Cortex of kidney (tissue), 1 donor: ENCODE measurements at places on chromosomes 2 and 18.

GRCh38 chr18:75157381-75157780, 51.6 kb downstream of the PTGR3 start:
- DNase-seq = no peak

- DNase-seq = no peak
Observed at GRCh38 chr2:236928380-236929037, 157.2 kb upstream of the COPS8 start.

DNA sequence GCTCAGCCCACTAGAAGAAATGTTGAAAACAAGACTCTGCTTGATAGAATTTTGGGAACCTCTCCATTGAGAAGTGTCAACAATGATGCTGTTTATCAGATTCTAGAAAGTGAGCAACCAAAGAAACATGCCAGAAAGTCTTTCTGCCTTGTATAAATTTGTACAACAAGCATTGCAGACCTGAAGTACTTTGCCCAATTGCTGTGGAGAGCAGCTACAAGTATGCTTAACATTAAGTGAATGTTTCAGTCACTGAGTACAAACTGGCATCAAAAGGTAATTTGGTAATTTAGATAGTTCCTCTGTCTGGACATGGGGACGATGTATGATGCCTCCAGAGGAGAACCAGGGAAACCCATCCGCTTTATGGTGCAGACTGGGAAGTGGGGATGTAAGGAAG, 33.4 kb upstream of the SKA1 start:
- no peak for DNase-seq

GRCh38 chr2:127463155-127463991, 45.1 kb downstream of the PROC start:
- no peak for DNase-seq

DNA sequence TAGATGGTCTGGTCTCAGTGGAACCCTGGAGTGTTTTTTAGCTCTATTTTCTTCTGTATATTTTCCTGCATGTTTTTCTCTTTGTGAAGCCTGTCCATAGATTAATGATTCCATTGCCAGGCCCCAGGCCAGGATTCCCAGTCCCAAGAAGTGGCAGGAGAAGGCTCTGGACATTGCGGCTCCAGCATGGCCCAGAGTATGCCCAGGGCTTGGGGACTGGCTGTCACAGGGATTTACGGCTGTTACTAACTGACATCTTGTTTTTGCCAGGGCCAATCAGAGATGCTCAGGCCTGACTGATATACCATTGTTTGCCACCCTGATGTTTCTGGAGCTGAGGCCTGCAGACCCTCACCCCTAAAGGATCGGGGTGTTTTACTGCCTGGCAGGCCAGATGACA, 59.0 kb downstream of the PRKCE start:
- DNase-seq = no peak

DNA sequence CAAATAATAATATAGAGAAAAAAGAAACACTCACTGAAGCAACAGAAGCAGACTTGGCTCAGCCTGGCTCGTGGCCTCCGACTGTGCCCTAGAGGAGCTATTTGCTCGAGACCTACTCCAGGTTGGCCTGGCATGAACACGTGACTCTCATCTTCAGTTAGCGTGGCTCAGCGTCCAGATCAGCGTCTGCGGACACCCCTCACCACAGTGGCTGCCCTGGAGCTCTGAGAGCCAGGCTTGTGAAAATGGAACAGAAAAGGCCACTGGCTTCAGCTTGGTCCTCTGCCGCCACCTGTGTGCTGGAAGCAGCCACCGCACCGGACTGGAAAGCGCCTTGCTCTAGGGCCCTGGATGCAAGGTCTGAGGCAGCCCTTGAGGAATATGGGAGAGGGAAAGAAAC, 1184.0 kb upstream of the GYPC start:
- no peak for DNase-seq

GRCh38 chr18:7668392-7668791, 101.3 kb downstream of the PTPRM start:
- DNase-seq = no peak

DNA sequence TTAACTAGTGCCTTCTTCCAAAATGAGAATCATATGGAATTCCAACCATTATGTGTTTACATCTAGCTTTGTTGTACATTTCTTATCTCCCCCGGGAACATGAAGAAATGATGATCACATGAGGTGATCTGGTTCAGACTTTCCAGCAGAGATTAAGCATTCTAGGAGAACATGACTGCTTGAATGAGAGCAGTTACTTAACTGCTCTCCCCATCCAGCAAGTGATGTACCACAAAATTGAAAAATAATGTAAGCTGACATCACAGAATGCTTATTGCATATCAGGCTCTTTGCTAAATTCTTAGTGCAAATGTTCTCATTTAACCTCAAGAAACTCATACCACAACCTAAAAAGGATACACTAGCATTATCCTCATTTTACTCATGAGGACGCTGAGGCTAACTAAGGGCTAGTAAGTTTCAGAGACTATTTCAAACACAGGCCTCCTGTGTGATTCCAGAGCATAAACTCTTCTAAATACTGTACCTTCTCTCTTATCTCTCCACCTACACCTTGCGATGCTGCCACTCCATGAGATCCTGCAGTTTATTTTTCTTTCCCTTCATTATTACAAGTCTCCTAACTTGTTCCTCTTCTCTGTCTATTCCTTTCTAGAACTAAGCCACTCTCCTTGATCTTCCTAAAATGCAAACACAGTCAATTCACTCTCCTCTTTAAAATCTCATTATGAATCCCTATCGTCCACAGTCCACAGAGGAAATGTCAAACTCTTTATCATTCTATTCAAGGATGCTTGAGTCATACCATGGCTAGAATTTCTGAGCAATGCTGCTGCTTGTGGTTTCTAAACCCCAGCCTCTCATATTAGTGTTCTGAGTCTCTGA, 1224.8 kb upstream of the ZEB2 start:
- no peak for DNase-seq

GRCh38 chr18:36830158-36830495, 1.2 kb downstream of the KIAA1328 start:
- no peak for DNase-seq

DNA sequence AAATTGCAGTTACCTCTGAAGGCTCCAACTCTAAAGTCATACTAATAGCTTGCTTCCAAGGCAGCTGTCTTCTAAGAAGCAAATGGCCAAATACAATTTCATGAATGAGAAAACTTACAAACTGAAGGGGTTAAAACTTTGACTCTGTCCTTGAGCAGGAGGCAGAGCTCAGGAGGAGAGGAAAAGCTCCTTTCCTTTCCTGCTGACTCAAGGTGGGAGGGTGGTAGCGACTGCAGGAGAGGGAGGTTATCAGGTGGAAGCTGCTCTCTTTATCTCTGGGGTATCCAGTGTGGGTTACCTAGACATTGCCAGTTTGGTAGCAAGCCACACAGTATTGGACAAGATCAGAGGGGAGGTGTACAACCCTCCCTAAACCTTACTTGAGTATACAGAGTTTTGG, 2.7 kb upstream of the EFEMP1 start:
- no peak for DNase-seq

GRCh38 chr18:68925268-68925667, 127.4 kb downstream of the CCDC102B start:
- no peak for DNase-seq

GRCh38 chr2:102449370-102449974, 23.6 kb upstream of the SLC9A4 start:
- DNase-seq = no peak

DNA sequence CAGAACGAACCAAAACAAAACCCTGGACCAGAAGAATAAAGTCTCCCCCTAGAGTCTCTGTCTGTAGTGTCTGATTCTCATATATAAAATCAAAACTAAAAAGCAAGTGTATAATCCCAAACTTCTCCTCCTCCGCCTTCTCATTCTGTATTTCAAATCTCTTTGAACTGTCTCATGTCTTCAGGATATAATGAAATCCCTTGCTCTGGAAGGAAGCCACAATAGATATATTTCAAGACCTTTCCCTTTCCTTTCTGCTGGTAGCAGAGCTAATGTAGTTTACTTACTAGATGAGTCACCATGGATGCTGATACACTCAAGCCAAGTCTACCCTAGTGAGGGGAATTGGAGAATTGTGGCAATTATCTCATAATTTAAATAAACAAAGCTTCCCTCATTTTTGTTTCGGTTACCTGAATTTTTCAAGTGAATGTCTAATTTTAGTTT, 33.5 kb upstream of the CCDC93 start:
- no peak for DNase-seq

- DNase-seq = no peak
Observed at GRCh38 chr2:31333046-31333445, 81.5 kb downstream of the XDH start.

DNA sequence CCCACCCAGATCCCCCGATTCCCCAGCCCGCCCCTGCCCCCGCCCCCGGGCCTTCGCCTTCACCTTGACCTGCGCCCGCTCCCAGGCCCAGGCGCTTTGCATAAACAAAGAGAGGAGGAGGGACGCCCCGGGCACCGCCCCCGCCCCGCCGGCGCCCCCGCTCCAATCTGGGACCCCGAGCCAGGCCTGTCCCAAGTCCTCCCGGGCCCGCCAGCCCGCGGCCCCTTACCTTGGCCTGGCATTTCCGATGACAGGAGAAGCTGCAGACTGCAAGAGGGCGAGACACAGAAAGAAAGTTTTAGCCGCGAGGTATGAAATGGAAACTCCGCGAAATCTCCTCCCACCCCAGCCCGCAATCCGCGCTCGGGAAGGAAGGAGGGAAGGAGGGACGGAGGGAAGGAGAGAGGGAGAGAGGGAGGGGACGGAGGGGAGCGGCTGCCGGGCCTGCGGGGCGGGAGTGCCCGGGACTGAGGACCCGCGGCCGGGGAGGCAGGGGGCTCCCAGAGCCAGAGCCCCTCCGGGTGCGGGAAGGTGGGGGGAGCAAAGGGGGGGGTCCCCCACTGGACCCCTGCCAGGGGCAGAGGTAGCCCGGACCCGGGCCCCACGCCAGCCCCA, 24.2 kb downstream of the TNS1 start:
- DNase-seq = no peak

GRCh38 chr2:191280290-191280689, 35.1 kb downstream of the MYO1B start:
- DNase-seq = no peak

- DNase-seq = no peak
Observed at GRCh38 chr2:200156166-200156835, 150.2 kb upstream of the SPATS2L start.

DNA sequence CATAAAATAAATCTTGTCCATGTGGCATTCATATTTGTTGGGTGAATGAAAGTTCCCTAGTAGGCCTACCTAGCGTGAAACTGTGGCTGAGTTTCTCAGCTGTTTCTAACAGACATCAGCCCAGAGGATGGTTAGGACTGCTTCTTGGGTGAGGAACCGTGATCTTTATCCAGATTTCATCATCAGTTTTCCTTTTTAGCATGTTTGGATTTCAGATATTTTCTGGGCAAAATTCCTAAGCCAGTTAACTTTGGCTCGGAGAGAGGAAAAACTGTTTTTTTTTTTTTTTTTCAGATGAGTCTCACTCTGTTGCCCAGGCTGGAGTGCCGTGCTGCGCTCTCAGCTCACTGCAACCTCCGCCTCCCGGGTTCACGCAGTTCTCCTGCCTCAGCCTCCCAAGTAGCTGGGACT, 53.5 kb downstream of the DGKD start:
- DNase-seq = no peak

DNA sequence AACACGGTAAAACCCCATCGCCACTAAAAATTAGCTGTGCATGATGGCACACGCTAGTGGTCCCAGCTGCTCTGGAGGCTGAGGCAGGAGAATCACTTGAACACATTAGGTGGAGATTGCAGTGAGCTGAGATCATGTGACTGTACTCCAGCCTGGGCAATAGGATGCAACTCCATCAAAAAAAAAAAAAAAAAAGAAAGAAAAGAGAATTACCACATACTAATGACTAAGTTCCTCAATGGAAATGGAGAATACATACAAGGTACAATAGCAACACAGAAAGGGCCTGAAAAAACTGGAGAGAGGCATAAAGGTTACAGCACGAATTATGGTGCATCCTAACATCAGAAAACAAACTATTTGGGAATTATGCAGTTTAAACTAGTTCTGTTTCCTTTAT, 81.3 kb downstream of the CDH2 start:
- no peak for DNase-seq

DNA sequence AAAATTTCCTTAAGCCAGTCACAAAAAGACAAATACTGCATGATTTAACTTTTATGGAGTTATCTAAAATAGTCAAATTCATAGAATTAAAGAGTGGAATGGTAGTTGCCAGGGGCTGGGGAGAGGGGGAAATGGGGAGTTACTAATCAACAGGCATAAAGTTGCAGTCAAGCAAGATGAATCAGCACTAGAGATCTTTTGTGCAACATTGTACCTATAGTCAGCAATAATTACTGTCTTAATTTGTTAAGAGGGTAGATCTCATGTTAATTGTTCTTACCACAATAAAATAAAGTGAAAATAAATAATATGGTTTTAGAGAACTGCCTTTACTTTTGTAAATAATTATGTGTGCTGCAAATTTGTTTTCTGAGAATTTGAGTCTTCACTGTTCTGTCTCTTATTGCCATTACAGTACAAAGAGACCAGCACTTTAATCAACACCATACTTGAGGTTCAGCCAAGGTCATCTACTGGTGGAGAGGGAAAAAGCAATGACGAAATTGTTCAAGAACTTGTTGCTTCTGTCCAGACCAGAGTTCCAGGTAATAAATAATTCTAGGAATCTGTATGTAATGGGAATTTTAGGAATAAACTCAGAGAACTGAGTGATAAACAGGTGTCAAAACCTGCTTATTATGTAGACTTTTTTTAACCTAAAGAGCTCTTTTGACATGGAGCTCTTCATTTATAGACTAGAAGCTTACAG, 75.5 kb downstream of the TRABD2A start:
- DNase-seq = no peak

GRCh38 chr2:50732796-50733195, 299.1 kb downstream of the NRXN1 start:
- DNase-seq = no peak

GRCh38 chr2:157572725-157573124, 55.9 kb downstream of the ACVR1C start:
- DNase-seq = no peak

DNA sequence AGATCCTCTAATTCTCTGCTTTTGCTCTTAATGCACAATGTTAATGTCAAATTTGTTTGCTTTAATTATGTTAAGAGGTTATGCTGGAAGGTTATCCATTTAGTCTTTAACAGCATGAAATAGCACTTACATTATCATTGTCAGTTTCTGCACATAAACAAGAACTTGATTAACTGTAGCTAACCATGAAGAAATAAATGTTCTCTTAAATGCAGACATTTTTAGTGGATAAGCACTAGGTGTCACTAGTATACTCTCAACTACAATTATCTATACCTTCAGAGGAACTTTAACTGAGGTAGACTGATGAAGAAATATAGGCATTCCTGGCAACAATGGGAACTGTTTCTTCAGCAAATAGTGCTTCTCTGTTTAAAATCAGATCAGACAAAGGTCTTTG, 178.8 kb upstream of the CHST9 start:
- DNase-seq = no peak

GRCh38 chr2:98649135-98649991, 41.0 kb downstream of the UNC50 start:
- no peak for DNase-seq

DNA sequence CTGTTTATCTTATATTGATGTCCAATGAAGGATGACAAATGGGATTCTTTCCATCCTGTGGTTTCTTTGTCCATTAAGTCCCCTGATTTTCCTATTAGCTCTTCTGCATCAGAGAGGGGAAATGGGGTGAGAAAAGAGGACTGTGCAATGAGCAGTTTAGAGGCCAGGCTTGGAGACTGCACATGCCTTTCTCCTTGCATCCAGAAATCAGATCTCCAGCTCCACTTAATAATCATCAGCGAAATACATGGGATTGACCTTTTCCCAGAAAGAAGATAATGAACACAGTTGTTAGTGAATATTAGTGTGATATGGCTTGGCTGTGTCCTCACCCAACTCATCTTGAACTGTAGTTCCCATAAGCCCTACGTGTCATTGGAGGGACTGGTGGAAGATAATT, 697.4 kb downstream of the CBLN2 start:
- no peak for DNase-seq

- DNase-seq = no peak
Observed at GRCh38 chr2:61707984-61708852, 145.6 kb downstream of the FAM161A start.
